ENCODE measurements at places on chromosomes 13 and 19.

- DNase-seq = no peak
These were observed 4.9 kb downstream of the ACP4 start for GRCh38 chr19:50794876-50795663.

GRCh38 chr19:49718991-49719390 lies 28.1 kb downstream of the CPT1C start:
- DNase-seq = no peak

DNA sequence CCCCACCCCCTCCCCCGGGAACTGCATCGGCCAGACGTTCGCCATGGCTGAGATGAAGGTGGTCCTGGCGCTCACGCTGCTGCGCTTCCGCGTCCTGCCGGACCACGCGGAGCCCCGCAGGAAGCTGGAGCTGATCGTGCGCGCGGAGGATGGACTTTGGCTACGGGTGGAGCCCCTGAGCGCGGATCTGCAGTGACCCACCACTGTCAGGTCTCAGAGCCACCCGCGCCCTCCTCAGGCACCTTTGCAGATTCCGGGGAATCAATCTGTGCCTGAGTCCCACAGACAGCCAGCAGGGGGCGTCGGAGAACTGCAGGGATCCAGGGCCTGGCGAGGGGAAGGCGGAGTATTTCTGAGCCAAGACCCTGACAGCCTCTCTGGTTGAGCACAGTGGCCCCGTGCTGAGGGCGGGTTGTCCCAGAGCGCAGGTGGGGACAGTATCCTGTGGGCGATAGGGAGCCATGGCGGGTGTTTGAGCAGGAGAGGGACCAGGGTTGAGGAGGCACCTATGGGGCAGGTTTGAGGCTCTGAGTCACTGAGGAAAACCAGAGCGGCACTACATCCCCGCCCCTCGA lies 30.4 kb upstream of the CYP4F8 start:
- peak; percentile 3 for DNase-seq

DNA sequence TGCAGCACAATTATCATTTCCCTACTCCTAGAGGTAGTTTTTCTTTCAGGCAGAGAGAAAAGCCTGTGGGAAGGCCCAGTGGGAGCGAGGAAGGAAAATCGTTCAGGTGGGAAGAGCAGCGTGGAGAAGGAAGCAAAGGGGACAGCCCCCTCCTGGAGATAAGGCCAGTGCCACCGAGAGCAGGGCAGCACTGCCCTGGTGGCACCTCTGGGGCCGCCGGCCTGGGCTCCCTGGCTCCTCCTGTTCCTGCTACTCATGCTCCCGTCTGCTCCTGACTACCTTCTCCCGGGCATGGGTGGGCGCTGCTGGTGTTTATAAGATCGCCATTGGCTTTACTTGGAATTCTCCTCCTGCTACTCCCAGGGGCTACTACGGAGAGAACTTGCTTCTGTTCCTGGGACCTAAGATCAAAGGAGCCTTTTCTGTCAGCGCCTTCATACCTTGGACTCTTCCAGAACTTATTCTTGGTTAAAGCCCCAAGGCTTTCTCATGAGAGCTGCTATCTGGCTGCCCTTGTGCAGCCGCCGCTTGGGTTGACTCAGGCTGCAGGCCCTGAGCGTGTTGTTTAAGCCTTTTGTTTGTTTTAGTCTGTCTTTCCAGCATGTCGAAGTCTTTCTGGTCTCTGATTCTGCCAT lies 3.7 kb upstream of the FLT1 start:
- no peak for DNase-seq

GRCh38 chr13:100075700-100076587 lies 12.9 kb upstream of the PCCA start:
- DNase-seq = no peak

- no peak for DNase-seq
These were observed 244.6 kb downstream of the B3GLCT start for GRCh38 chr13:31444266-31444856.

DNA sequence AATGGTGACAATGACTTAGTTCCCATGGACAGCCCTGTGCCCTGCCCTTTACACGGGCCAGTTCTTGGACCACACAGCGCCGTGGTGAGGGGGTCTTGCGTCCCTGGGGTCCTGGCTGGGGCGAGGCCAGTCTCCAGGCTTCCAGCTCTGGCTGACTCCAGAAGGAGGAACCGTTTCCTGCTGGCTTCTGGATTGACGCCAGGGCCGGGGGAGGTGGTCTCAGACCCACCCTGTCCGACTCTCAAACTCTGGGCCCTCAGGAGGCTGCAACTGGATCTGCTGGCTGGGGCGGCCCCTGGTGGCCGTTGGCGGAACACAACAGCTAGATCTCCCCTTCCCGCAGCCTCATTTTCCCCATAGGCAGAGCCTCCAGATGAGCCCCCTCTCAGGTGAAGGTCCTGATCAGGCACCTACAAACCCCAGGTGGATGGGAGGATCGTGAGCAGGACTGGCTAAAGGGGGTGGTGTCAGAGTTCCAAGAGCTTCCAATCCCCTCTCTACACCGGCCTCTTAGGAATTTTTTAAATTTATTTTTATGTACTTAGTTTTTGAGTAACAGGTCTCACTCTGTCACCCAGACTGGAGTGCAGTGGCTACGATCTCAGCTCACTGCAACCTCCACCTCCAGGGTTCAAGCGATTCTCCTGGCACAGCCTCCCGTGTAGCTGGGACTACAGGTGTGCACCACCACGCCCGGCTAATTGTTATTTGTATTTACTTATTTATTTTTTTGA lies 8.0 kb downstream of the CCDC194 start:
- DNase-seq = no peak

- no peak for DNase-seq
These were observed 34.2 kb downstream of the GNG7 start for GRCh38 chr19:2668175-2668763.

- DNase-seq = peak; percentile 5
These were observed 938.9 kb upstream of the PRR20A start for GRCh38 chr13:56201834-56202233.

DNA sequence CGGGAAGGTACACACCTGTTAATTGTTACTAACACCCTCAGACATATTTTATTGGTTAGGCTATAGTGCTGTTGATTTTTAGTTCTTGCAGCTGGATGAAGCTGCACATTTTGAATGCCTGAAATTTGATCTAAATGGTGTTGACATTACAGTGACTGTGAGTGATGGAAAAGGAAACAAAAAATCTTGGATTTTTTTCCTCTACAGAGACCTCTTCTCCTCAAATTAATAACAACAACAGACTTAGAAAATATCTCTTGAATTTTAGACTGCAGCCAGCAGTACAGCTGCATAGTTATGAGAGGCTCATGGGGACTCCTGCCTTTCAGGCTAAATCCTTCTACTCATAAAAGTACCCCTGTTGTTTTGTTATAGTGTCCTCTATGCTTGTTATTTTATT lies 500.5 kb upstream of the SPRY2 start:
- DNase-seq = no peak

DNA sequence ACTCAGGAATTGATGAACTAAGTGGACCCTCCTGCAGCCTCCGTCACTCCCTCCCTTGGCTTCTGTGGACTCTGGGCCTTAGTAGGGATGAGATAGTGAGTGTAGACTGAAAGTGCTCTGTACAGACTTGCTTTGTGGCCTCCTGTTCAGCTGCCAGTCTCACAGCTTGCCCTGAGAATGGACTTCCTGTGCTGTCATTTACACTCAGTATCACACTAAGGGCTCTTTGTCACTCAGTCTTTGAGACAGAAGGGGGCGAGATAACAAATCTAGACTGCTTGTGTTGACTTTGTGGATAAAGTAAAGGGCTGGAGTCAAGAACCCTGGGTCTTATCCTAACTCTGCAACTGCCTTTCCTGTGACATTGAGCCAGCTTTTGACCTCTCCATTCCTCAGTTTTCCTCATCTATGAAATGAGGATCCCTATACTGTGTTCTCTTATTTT lies 21.0 kb upstream of the SPRY2 start:
- DNase-seq = no peak

GRCh38 chr19:32227561-32228165 lies 117.7 kb upstream of the ZNF507 start:
- peak; percentile 12 for DNase-seq

- no peak for DNase-seq
These were observed 9.6 kb upstream of the NOTCH3 start for GRCh38 chr19:15210323-15210781.
